ENCODE measurements at places on chromosomes 4 and X.

DNA sequence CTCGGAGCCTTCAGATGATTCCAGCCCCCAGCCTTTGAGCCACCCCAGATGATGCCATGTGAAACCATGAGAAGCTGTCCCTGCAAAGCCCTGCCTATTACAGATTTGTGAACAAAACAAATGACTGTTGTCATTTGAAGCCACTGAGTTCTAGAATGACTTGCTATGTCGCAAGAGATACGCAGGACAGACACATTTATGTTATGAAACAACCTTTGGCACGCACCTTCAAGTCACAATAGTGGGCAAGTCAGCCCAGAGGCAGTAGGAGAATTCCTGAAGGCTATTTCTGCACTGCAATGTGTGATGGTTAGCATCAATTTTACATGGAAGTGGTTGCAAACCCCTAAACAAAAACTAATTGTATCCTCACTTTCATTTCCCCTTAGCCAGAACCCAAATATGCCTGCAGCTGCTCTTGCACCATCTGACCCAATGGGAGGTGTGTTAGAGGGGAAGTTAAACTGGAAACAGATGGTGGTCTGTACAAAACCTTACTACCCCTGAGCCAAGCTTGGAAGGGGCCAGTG is 174.4 kb upstream of the ATP6AP2 start:
- no peak for DNase-seq

- no peak for DNase-seq
Observed at GRCh38 chr4:42678512-42678911, 21.6 kb upstream of the ATP8A1 start.

DNA sequence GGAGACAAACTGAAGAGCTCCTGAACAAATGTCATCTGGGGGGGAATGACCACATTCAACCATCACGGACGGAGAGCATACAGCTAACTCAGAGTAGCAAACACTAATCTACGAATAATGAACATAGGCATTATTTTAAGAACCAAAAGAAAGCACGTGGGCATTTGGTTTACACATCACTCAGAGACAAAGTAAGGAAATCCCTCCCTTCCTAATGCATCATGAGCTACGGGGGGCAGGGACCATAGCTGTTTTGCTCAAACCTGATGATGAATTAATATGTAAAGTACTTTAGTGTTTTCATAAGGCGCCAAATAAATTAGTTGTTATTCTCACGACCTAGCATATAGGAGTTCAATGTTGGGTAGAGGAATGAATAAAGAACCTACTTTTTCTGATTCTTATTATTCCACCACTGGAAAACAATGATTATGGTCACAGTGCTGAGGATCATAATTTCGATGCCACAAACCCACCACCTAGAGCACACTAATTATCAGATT is 11.7 kb upstream of the TMEM156 start:
- peak; percentile 34 for DNase-seq

DNA sequence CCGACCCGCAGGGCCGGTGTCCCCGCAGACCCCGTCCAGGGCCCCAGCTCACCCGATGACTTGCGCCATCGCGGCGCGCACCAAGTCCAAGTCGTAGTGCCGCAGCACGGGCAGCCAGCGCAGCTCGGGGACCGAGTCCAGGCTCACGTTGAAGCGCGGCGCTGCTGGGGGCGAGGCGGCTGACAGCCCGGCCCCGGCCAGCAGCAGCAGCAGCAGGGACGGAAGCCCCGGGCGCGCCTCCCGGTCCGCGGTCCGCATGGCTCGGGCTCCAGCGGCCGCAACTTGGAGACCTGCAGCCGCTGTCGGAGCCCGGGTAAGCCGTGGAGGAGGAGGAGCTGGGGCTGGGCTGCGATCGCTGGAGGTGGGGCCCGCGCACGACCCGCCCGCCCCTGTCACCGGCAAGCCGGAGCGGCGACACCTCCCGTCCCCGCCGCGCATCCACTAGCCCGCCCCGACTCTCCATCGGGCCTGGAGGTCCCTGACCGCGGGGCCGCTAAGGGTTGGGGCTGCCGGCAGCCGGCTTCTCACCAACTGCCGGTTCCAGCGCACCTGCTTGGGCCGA is at the start of gene NAAA:
Gene NAAA (minus strand): TSS at position 322 of the 562 bp plus-strand sequence. CDS start 64 bp downstream, at position 258.
- DNase-seq = peak; percentile 82

GRCh38 chr4:166941629-166942028 is 292.7 kb downstream of the SPOCK3 start:
- DNase-seq = no peak

- DNase-seq = no peak
Observed at GRCh38 chr4:112196461-112196860, 35.1 kb upstream of the AP1AR start.

DNA sequence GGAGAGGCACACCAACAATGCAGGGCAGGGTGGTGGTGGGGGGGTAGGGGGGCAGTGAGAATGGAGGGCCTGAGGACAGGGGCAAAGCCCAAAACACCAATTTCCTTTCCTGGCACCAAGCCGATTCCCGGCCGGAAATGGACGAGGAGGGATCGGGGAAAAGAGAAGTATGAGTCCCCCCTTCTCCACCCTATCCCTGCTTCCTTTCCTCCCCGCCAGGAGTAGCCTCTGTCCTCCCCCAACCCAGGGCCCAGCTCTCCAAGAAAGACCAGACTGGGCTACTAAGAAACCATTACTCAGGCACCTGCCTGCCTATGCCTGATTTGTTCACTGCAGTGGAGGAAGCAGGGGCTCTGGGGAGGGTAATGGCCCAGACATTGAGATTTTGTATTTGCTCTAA is 402 bp downstream of the CCDC120 start:
- no peak for DNase-seq

DNA sequence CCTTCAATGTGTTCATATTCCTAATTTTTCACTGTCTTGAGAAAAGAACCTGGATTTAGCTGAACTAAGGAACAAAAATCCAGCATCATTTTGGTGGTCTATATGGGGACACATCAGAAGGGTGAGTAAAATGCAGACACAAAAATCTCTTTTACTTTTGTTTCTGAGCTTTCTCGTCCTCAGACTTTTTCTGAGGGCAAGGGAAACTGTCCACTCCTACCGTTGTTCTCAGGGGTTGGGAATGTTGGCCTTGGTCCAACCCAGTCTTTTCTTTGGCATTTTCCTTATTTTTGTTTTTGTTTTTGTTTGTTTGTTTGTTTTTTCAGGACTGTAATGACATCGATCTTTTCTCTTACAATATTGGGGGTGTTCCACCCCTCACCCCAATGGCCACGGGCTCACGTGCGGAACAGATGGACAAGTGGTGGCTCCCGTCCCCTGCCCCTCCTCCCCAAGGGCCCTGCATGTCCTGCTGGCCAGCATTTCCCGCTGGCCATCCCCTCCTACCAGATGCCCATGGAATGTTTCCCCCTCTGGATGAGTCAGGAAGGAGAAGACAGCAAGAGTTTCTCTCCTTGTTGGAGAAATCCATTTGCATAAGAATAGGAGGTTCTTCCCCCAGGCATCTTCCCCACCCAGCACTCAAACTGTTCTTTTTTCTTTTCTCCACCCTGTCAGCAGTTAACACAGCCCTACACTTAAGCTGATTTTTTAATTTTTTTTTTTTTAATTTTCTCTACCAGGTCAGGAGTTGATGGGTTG is 305.4 kb upstream of the NDST4 start:
- no peak for DNase-seq

DNA sequence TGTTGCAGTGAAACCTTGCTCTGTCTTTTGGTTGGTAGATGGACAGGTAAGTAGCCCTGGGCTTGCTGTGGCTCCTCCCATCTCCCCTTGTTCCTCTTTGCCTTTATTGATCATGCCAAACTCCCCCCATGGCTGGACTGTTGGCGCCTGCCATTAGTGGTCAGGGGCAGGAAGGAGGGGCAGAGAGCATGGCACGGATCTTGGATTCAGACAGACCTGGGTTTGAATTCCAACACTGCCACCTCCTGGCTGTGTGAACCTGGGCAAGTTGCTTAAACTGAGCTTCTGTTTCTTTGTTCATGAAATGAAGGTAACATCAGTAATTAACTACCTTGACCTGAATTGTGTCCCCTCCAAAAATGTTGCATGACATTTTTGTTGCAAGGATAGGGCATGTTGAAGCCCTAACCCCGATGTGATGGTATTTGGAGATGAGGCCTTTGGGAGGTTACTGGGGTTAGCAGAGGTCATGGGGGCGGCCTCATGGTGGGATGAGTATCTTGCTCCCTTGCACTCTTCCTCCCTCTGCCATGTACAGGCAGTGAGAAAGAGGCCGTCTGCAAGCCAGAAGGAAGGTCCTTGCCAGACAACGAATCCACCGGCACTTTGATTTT is 6.0 kb downstream of the SLC2A9 start:
- no peak for DNase-seq

GRCh38 chr4:19913650-19914049 is 338.1 kb upstream of the SLIT2 start:
- DNase-seq = no peak

GRCh38 chr4:156223985-156224384 is 270.3 kb upstream of the CTSO start:
- DNase-seq = no peak

- DNase-seq = peak; percentile 12
Observed at GRCh38 chrX:134236626-134237614, at the start of gene CCDC160. Gene CCDC160 (plus strand): TSS chrX:134237182. CDS start chrX:134244801, 7,619 bp downstream.

GRCh38 chrX:152674135-152674534 is 24.5 kb upstream of the MAGEA3 start:
- DNase-seq = no peak

DNA sequence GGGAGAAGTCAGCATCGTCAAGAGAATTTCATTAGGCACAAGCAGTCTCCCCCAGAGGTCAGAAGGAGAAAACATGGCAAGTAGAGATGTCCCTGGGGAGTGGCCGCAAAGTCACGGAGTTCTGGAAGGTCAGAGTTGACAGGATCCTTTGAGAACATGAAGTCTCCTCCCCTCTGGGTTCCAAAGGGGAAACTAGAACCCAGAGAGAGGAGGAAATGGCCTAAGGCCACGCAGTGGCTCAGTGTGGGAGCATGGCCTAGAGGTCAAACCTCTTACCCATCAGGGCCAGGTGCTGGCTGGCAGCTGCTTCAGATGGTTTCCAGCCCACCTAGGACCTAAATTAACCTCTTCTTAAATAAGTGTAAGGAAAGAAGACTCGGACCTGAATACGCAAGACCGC is 884 bp downstream of the IDH3G start:
- DNase-seq = no peak

DNA sequence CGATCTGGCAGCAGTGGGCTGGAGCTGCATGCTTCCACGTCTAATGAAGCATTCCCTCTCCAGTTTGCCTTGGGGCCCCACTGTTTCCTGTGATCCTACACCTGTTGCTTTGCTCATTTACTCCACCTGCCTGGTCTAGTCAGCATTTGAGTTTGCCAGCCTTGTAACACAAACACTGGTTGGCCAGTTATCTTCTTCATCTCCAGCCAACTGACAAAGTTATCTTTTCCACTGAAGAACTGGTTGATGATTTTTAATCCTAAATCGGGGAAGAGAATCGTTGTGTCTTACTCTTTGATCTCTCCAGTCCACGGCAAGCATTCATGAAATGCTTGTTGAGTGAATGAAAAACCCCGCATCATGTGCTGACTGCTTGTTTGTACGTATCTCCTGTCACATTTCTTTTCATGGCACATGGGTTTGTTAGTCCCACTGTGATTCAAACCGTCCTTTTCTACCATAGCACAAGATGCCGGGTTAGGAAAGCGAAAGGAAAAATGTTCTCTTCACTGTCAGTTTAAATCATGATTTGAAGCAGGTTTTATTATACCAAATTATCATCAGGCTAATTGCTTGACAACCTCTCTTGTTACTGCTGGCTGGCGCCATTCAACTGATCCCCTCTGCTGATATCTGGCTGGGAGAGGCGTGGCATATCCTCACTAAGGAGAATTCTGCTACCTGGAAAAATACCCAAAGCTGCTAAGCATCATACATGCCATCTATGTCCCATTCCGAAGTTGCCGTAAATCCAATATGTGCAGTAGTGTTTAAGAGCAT is 144.8 kb downstream of the SHROOM3 start:
- no peak for DNase-seq

DNA sequence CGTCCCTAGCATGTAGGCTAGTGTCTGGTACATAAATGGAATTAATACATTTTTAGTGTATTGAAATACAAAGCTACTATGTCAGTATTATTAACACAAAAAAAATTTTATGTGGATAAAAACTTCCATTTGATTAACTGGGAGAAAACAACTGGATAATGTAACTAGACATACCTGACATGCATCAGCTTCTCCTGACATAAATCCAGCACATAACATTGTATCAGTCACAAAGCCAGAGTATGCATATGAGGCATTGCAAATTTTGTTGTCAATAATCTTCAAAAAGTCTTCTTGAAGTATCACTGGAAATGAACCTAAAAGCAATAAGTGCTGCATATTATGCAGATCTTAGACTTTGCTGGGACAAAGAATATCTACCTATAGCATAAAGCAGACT is 16.9 kb downstream of the TMPRSS11B start:
- DNase-seq = no peak

GRCh38 chr4:1834047-1834775 is 21.7 kb downstream of the LETM1 start:
- no peak for DNase-seq

GRCh38 chr4:82561786-82562563 is at the start of gene TMEM150C:
Gene TMEM150C (minus strand): TSS chr4:82561988. CDS start chr4:82504657, 57,331 bp downstream.
- no peak for DNase-seq

DNA sequence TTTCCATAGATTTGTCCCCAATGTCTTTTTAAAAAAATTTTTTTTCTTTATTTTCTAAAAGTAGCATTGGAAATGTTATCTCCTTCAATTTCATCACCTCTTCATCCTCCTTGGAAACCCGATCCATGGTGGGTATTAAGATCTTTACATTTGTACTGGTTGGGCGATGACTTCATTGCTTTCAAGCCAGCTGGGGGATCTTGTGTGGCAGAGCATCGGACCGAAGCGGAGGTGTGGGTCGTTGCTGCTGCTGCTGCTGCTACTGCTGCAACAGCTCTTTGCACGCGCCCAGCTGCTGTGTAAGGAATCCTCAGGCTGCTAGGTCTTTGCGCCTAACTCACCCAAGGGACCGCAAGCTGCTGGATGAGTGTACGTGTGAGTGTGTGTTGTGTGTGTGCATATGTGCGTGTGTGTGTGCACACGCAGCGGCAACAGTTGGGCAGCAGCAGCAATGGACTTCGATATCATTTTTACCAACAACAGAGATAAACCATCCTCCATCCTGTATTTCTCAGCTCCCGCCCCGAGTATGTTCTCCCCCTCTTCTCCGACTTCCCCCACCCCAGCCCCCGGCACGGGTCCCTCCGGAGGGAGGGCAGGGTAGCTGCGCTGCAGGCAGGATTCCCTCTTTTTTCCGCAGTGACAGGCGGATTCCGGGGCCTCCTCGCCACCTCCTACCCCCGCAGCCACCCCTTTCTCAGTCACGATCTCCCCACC is 768 bp upstream of the CDKL5 start:
- DNase-seq = peak; percentile 21

- DNase-seq = no peak
Observed at GRCh38 chr4:134622199-134622598, 420.6 kb upstream of the PABPC4L start.

GRCh38 chr4:101961144-101961543 is 170.6 kb downstream of the BANK1 start:
- no peak for DNase-seq

All from activated naive CD4-positive, alpha-beta T cell treated with anti-CD3 and anti-CD28 coated beads, Interleukin-2, amount 50 U/mL, for 16 hours (primary cell).